ENCODE measurements at places on chromosomes 1 and 21. TPM values are rescaled to one million over a fixed set of nuclear protein-coding genes. Genes with fewer than 3 reads are reported as not detected.

ILDR2 gene
- 0.38 TPM for total RNA-seq

GRCh38 chr1:191905781-191906180 lies 252.5 kb upstream of the RGS18 start:
- H3K4me1 ChIP-seq, result no peaks in the 10 kb centered on the region
- H3K4me3 ChIP-seq, result no peak overlapping the region
- no peaks in the 10 kb centered on the region for H3K36me3 ChIP-seq
- H3K27ac ChIP-seq, result no peak overlapping the region

DNA sequence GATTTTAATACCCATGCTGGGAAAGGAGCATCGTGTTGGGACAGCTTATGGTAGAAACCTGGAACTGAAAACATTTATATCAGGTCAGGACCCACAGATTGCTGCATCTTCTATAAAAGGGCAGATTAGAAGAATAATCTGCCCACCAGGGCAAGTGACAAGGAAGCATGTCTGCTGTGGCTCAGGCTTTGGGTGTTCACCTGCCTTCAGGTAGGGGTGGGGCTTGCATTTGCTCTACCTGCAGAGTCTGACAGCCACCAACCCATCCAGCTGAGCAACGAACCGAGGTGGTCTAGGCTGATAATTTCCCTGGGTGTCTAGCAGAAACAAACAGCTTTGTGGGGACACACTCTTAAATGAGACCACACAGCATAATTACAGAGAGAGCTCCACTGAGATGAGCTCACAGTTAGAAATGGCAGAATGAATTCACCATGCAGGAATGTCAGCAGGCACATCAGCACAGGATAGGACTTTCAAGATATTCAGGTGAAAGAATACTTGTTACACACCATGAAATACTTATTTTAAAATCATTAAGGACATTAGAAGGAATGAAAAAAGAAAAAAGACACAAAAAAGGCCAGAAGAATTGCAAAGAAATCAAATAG lies 36.1 kb upstream of the B3GALT5 start:
- no peaks in the 10 kb centered on the region for H3K36me3 ChIP-seq
- no peak overlapping the region for H3K4me3 ChIP-seq

DVL1 gene
- total RNA-seq, result 71.9 TPM

GRCh38 chr1:211896958-211897357 lies 66.4 kb upstream of the LPGAT1 start:
- H3K36me3 ChIP-seq, result no peaks in the 10 kb centered on the region
- peaks cover 7% of the 10 kb centered on the region for H3K4me1 ChIP-seq
- no peak overlapping the region for H3K4me3 ChIP-seq
- no peak overlapping the region for H3K27ac ChIP-seq
- DNase-seq, result no peak

GLIS1 gene
- 1.8 TPM for total RNA-seq

DNA sequence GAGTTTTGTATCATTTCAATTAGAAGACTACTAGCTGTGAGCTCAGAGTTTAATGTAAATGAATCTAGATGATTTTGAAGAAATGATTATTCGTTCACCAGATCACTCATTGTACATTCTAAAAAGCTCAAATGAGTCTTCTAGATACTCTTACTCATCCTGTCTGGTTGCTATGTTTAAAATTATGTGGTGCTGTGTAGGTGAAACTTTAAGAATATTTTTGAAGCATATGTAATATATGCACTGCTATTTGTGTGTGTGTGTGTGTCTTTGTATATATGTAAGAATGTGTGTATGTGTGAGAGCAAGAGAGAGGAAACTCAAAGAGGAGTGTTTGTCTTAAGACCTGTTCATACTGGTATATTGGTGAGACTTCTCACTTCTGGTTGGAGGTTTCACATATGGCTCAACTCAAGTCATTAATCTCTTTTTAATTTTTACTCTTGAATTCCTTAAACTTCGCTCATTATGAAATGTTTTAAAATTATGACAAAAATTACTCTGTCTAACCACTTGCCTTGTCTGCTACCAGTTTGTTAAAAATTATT lies 8.6 kb upstream of the C1orf105 start:
- H3K4me3 ChIP-seq, result no peak overlapping the region
- H3K36me3 ChIP-seq, result no peaks in the 10 kb centered on the region
- no peaks in the 10 kb centered on the region for H3K4me1 ChIP-seq
- H3K27ac ChIP-seq, result no peak overlapping the region
- no peaks in the 10 kb centered on the region for H3K27me3 ChIP-seq

Data from endodermal cell (in vitro differentiated cells).